ENCODE measurements at places on chromosomes 5 and 9.

DNA sequence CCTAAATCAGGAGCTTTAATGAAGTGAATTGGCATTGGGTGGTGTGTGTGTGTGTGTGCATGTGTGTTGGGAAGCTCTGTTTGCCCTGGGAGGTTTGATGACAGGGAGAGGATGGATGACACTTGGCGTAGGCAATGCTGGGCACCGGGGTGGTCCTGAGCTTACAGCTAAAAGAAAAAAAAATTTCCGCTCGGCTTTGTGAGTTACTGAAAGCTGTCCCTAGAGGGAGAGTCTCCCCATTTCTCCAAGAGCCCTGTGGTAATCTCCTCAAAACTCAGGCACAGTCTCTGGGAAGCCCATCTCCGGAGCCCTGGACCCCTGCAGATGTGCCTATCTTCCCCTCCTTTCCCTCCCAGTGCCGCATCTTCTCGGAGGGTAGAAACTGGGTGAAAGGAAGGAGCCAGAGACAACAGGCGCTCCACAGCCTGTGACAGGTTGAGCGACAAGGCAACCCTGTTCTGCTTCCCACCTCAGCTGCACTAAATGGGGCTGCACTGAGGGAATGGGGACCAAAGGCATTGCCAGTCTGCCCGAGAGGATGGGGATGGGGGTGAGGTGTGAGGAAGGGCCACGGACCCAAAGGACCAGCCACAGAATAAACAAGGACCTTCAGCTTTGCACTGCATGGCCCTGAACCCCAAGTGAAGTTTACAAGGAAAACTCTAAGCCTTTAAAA is 35.8 kb upstream of the TIFAB start:
- DNase-seq = no peak

DNA sequence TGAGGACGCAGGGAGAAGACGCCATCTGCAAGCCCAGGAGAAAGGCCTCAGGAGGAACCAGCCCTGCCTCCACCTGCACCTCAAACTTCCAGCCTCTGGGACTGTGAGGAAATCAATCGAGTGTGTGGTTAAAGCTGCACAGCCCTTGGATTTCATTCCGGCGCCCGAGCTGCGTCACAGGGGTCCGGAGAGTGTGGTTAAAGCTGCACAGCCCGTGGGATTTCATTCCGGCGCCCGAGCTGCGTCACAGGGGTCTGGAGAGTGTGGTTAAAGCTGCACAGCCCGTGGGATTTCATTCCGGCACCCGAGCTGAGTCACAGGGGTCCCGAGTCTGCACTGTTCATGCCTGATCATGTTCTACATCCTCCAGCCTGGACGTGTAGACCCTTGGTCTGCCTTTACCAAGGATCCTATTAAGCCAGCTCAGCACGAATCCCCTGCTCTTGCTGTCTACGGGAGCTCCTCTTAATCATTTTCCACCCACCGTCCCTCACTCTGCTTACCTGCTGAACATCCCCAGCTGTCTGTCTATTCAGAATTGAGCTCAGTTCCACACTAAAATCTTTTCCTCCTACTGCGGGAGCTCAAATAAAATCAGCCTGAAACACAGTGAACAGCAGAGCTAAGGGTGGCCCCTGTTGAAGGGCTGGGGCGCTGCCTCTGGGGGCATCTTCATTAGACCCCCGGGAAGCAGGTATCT is 73.0 kb upstream of the OLFM1 start:
- no peak for DNase-seq

GRCh38 chr9:104780796-104781395 is 17.0 kb downstream of the NIPSNAP3B start:
- DNase-seq = no peak

GRCh38 chr5:166178411-166179080 is 2112.9 kb upstream of the WWC1 start:
- no peak for DNase-seq

- DNase-seq = no peak
These were observed 161.7 kb downstream of the YTHDC2 start for GRCh38 chr5:113675166-113675565.

GRCh38 chr9:76610011-76610352 is 151.0 kb downstream of the GCNT1 start:
- DNase-seq = no peak

DNA sequence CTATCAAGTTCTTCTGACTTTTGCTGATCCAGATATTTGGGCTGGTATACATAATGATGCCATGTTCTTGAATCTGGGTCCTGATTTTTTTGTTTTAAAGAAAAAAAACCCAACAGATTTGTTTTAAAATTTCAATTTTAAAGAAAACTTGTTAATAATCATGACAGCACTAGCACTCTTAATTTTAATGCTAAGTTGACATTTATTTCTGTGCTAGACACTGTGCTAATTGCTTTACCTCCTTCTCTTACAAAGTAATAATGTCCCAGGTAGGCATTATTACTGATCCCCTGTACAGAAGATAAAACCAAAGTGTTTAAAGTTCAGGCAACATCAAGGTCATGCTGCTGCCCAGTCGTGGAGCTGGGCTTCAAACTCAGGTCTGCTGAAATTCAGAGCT is 101.9 kb downstream of the ZNF608 start:
- DNase-seq = no peak

GRCh38 chr9:12554636-12555035 is 138.5 kb upstream of the TYRP1 start:
- no peak for DNase-seq

- no peak for DNase-seq
These were observed 161.9 kb downstream of the TAF11L14 start for GRCh38 chr5:17796142-17796541.

All from NCI-H1417 treated with DMSO at 0.1 percent for 48 hours (cell line).